Activated T-cell treated with anti-CD3 and anti-CD28 coated beads, Interleukin-2, amount 50 U/mL, for 1 hour (primary cell): ENCODE measurements at places on chromosomes 16 and 17.
A peak's percentile ranks its signal among the peaks of the same experiment; 100 is the strongest.

DNA sequence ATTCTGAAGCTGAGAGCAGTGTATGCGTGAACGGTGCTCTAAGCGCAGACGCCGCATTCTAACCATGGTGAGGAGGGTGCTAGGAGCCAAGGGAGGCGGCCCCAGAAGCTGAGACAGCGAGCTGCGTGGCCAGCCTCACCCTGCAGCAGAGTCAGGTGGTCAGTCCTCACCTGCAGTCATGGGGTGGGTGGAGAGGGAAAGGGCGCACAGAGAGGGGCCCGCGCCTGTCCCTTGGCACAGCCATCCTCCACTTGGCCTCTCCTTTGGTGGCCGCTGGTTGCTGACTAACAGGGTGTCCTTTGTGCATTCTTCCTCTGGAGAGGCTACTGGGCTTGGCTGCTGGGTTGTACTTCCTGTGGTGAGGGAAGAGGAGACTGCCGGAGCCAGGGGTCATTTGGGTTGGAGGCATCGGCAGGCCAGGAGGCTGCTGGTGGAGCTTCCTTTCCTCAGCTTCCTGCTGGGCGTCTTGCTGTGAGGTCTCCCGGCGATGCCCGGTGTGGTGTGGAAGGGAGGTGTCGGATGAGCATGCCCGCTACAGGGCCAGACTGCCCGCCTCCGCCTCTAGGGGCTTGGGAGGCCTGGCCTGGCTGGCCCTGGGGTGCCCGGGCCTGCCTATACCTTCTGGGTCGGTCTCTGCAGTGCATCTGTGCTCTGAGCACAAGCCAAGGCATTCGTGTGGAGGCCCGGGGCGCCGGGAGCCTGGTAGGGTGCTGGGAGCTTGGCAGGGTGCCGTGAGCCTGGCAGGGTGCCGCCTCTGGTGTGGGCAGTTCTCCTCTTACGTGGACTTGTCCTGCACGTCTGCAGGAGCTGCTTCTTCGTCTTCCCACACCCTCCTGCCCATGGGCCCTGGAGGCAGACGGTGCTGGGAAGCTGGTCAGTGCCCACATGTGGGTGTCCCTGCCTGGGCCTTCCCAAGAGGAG, 17.4 kb downstream of the RNF213 start:
- no peak for DNase-seq

GRCh38 chr17:40547079-40547784, 18.0 kb downstream of the CCR7 start:
- peak; percentile 74 for DNase-seq

- no peak for DNase-seq
Measured at GRCh38 chr16:81711657-81712319, 67.3 kb upstream of the PLCG2 start.

- DNase-seq, result peak; percentile 72
Measured at GRCh38 chr17:39238311-39238972, 12.7 kb upstream of the STAC2 start.

DNA sequence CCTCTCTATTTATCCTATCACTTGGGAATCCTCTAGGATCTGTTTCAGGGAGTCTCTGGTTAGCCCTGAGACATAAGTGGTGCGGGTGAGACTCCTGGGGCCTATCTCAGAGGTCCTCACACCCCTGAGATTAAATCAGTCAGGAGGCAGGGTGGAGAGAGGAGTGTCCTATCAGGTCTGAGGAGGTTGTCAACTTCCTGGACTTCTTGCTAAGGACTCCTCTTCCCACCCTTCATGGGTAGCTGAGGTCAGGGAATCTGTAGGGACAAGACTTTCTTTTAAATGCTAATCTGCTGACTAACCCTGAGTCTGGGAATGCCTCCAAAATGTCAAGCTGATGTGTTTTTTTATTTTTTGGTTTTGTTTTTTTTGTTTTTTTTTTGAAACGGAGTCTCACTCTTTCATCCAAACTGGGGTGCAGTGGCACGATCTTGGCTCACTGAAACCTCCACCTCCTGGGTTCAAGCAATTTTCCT, 6.6 kb upstream of the ARMC5 start:
- no peak for DNase-seq

DNA sequence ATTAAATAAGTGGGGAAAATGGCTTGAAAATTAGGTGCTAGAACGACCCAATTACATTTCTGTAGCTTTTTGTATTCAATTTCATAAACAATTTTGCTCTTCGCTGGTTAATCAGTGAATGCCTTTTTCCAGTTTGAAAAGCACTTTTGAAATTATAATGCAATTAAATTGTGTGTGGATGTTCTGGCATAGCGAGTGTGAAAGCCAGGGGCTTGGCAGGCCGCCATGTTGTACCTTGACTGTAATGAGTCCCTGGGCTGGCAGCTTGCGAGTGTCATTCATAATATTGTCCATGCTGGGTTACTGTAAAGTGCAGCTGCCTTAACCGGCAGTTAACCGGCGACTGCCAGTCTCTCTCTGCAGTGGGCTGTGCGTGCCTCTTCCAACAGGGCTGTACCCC, 177.8 kb downstream of the CCDC182 start:
- DNase-seq, result no peak

- DNase-seq, result no peak
Measured at GRCh38 chr17:81388091-81388611, 7.1 kb upstream of the BAHCC1 start.

GRCh38 chr17:30236766-30237165, 1.3 kb upstream of the SLC6A4 start:
- DNase-seq, result peak; percentile 22

- no peak for DNase-seq
Measured at GRCh38 chr17:19332371-19333131, 30.0 kb downstream of the B9D1 start.

DNA sequence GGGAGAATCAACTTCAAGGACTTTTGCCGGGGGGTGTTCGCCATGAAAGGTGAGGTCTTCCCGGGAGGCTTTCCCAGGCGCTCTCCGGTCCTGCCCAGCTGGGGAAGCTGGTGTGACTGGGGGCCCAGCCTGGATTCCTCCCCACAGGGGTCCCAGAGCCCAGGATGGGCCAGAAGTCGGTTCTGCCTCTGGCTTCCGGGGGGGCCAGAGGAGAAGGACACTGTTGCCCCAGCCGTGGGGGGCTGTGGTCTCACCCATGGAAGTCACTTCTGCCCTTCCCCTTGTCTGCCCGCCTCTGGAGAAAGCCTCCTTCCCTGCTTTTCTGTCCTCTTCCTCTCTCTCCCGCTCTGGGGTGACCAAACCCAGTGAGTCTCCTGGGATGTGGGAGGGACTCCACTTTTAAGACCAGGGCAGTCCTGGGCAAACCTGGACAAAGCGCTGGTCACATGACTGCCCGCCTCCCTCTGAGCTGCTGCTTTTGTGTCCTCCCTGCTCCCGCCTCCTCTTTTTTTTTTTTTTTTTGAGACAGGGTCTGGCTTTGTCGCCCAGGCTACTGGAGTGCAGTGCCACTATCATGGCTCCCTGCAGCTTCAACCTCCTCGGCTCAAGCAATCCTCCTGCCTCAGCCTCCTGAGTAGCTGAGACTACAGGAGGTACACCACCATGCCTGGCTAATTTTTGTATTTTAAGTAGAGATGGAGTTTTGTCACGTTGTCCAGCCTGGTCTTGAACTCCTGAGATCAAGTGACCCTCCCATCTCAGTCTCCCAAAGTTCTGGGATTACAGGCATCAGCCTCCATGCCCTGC, 40.6 kb downstream of the RAB11FIP4 start:
- DNase-seq, result no peak

GRCh38 chr16:68717684-68718083, 19.4 kb upstream of the CDH1 start:
- no peak for DNase-seq

DNA sequence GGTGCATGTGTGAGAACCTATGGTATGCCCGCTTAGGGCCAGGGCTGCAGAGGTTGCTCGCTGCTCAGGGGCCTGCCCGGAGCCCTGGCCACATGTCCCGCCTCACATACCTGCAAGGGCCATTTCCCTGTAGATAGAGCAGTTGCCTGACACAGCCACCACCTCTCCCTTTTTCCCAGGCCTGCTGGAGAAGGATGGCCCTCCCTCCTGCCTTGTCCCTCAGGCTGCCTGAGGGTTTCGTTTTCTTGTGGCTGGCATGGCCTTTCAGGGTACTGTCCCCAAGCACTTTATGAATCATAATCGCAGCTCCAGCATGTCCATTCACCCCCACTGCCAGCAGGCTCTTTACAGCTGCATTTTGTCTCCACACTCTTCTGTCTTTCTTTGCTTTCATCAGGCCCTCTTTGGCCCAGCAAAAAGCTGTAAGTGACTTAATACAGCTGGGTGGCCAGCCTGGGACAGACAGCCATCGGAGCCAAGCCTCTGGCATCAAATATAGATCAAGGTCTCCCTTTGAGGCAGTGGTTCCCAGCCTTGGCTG, 65.7 kb downstream of the MPRIP start:
- DNase-seq, result no peak

DNA sequence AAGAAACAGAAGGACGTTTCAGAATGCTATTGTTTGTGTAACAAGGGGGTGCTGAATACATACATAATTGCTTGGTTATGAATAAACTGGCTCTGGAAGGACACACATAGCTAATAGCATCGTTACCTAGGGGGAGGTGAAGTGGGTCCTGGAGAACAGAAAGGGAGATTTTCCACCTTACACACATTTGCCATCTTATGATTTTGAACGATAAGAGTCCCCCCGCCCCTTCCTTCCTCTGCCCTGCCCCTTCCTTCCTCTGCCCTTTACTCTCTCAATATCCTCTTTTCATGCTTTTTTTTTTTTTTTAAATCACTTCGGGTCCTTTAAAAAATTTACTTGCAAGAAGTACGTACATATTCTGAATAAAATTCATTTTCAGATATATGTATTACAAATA, 902 bp upstream of the DHRS7B start:
- peak; percentile 55 for DNase-seq

- DNase-seq, result peak; percentile 35
Measured at GRCh38 chr17:1769822-1770477, 8.1 kb downstream of the SERPINF1 start.

GRCh38 chr17:45294506-45294905, 22.3 kb downstream of the MAP3K14 start:
- DNase-seq, result no peak

- no peak for DNase-seq
Measured at GRCh38 chr17:41844971-41845370, 7.3 kb downstream of the KLHL10 start.

DNA sequence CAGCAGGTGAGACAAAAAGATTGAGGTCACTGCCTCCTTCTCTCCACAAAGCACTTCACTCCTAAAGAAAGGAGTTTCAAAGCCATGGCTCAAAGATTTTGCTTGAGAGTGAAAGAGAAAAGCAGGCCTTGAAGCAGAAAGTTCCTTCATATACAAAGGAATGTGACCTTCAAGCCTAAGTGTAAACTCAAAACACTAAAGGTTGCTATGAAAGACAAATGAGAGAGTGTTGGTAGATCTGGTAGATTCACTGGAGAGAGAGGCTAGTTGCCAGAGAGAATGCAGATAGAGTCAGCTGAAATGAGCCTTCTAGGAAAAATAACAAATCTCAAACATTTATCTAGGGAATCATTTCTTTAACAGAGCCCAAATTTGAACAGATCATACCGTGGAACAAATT, 305.2 kb downstream of the CDH8 start:
- no peak for DNase-seq

GRCh38 chr17:47368262-47368661, 44.5 kb downstream of the EFCAB13 start:
- no peak for DNase-seq

DNA sequence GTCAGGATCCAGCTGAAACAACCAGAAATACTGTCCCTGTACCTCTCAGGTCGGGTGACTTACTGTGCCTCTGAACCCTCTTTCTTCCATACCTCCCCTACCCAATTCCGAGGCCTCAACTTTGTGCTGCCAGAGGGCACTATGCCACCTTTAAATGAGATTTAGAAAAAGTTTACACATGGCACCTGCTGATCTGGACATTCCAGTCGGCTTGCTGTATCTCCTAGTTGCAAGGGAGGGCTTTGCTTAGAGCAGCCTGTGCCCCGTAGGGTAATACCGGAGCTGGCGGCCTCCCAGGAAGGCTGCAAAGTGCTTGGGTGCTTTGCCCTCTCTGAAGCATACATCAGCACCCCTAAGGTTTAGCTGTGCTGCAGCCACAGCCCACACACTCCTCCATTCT, 306.0 kb upstream of the RBFOX1 start:
- no peak for DNase-seq

- no peak for DNase-seq
Measured at GRCh38 chr16:64311241-64311640, 810.6 kb downstream of the CDH11 start.

GRCh38 chr17:68969101-68969500, 13.9 kb upstream of the ABCA8 start:
- DNase-seq, result no peak

GRCh38 chr16:15594711-15595320, 48.1 kb downstream of the MARF1 start:
- no peak for DNase-seq

DNA sequence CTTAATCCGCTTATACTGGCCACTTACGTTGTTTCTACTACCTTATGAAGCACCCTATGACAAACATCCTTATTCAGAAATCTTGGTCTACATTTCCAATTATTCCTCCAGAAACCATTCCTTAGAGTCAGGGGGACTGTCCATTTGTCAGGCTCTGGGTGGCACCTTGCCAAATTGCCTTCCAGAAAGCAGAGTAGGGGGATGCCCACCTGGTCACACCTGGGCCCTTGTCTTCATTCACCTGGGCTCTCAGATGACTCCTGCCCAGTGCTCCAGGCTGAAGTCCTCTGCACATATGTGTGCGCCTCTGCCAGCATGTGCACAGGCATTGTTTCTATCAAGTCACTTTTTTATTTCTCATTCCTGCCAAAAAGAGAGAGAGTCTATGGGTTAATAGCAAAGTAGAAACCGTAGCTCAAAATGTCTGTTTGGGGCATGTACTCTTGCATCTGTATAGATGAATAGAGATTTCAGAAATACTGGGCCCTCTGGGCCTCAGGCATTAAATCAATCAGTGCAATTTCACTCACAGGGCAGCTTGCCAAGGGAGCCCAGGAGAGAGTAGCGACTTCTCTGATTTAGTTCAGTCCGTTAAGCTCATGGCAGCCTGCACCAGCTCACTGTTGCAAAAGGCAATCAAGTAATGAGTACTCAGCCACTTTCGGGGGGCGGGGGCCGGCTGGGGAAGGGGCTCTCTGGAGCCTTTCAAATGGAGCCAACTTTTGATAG, 104.7 kb downstream of the SOCS1 start:
- no peak for DNase-seq

DNA sequence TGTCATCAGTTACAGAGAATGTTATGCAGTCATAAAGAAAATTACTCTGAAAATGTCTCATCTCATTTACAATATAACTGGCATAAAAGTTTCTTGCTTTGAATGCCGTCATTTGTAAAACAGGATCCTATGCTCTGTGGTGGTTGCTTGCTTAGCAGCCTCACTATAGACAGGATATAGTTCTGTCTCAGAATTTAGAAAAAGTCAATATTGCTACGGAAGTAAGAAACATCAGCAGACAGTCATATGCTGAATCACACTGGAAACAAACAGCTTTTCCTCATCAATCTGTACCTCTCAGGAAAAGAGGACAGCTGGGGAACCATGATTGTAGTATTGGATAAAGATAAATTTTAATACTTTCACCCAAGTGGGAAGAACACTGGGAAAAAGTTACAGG, 105.5 kb downstream of the MYO1D start:
- no peak for DNase-seq

DNA sequence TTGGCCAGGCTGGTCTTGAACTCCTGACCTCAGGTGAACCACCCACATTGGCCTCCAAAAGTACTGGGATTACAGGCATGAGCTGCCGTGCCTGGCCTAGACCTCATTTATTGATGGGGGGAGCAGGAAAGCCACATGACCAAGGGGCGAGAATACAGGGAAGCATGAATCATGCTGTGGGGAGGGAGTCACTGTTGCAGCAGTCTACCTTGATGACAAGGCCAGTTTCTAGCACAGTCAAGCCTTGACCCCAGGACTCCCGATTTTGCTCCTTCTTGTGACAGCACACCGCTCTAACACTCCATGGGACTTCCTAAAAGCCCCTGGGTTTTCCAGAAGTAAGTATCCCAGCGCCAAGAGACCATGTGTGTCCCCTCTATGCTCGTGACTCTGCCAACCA, 42.9 kb upstream of the IRF8 start:
- DNase-seq, result no peak
